ENCODE measurements at places on chromosomes 2 and 18.

GRCh38 chr18:49368876-49369440 lies 91.5 kb downstream of the DYM start:
- no peak for DNase-seq

DNA sequence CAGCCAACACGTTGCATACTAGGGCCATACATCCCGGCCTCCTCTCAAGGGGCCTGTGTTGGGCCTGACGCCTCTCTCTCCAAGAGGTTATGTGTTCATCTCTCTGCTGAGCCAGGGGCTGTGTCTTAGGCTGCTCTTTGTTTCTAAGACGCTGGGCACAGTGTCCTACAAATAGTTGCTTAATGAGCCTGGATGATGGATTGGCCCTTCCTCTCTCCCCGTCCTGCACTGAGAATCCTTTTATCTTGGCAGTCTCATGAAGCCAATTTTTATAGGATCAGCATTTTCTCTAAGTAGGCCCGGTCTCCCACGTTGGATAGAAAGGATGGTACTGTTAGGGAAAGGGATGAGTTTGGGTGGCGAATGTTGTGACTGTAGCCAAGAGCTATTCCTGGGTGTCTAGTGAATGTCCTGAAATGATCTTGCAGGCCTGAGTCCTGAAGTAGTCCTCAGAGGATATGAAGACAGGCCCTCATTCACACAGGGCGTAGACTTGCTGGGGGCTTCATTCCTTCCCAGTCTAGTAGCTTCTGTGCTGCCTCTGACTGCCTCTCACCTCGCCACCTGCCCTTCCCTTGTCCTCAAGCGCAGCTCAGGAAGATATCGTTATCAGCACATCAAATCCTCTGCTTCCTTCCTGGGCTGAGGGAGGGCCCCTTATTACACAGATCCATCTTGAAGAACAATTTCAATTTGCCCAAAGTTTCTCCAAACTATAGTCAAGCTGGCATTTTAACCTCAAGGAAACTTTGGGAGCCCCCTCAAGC lies 8.8 kb downstream of the LBH start:
- DNase-seq = peak; percentile 28

DNA sequence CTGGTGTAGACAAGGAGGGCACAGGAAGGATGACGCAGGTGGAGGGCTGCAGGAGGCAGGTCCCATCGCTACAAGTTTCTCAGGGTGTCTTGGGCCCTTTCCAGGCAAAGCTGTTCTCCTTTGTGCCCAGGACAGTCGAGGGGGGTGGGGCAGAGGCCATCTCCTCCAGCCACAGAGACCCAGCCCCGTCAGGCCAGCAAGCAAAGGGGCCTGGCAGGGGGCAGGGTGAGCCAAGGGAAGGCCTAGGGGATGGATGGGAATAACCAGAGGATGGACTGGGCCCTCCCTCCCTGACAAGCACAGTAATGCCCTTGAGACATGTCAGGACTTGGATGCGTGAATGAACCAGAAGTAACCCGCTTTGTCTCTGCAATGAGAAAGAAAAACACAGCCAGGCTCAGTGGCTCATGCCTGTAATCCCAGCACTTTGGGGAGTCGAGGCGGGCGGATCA lies 6.3 kb downstream of the TCF23 start:
- DNase-seq = no peak

DNA sequence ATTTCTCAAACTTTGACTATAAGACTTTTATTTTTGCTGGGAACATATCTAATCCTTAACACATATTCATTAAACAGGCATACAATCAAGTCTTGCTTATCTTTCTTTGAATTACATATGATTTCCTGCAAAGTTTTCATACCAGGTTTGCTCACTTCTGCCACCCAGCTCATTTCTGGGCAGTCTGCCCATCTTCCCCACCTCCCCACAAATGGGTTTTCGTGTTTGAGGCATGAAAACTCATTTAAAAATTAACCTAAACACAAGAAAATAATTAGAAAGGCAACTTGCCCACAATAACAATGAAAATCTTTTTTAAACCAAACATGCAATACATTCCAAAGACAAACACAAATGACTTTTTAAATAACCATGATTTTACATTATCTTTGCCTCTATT lies 3.4 kb downstream of the CHST9 start:
- DNase-seq = no peak

DNA sequence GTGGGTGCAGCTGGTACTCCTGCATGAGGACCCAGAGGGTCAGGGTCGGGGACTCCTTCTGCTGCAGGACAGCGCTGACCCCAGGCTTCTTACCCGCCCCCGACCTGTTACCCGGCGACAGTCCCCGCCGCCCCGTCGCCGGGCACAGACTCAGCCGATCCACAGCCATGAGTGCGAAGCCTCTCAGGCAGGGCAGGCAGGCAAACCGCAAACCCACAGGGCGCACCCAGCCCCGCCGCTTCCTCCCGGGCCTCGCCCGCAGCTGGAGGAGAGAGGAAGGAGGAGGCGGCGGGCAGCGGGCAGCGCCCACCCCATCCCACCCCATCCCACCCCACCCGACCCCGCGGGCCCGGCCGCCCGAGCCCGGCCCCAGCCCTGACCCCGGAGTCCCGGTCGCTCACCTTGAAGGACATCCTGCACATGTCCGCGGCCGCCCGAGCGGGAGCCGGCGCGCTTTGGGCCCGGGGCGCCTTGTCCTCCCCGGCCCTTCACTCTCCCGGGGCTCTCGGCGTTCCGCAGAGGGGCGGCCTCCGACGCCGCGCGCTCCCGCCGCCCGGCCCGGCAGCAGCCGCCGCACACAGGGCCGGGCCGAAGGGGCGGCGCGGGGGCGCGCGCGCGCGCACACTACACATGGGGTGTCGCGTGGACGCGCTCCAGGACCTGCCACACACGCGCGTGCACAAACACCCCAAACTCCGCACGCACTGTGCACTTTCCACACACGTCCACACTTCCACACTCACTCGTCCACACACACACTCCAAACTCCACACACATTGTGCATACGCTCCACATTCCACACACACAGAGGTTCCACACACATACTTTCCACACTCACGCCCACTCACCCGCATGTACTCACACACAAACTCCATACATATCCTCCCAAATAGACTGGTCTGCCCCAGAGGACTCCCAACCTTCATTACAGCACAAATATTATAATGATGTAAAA lies at the start of gene ANKRD29:
TSS of gene ANKRD29 (minus strand) at position 603 of the 955 bp plus-strand sequence. CDS start at position 422, 181 bp downstream.
- DNase-seq = peak; percentile 57

DNA sequence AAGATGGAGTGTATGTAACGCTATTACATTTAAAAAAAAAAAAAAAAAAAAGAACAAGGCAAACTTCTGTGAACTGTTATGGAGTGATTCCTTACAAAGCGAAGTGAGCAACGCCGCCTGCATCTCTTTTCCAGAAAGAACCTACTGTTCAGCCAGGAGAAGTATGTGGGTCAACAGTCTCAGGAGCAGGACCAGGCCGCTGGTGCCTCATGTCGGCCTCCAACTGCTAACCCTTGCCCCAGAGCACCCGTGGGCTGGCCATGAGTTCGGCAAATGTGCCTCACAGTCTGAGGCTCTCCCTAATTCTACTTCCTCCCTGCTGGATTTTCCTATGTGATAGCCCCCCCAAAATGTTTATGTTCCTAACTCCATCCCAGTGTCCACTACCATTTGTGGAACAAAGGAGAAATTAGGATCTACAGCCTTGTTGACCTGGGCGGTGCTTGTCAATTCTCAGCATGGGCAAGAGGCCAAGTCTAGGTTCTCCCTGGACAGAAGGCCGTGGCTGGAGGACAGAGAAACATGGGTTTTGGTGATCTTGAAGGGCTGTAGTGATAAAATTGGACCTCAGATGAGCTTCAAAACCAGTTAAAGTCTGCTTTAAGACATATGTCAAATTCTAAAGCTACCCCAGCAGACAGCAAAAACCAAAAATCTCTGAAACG lies 15.9 kb downstream of the FAM168B start:
- DNase-seq = no peak

DNA sequence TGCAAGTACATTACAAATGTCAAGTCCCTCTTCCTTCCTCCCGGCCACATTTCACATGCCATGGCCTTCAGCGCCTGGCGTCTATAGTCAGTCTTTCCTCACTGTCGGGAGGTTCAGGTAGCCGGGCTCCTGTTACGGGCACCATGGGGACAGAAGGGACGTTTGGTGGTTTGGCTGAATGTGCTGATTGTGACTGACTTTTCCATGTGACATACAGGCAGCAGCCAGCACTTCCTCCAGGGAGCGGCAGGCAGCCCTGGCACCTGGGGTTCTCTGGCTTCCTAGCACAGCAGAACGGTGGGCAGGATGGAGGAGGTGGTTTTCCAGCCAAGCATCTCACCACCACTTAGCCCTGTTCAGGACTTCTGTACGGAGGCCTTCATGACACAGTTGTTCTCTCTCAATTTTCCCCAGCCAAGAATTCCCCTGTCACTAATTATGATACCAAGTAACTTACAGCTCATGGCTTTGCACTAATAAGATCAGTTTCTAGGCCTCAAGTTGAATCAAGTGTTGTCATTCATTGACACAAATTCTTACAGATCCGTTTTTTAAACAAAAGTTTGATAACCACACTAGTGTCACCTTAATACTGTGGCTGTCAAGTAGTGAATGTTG lies 83.9 kb upstream of the REV1 start:
- DNase-seq = no peak

GRCh38 chr2:72276876-72277275 lies 129.2 kb upstream of the CYP26B1 start:
- no peak for DNase-seq

GRCh38 chr18:67618061-67618460 lies 101.5 kb upstream of the DSEL start:
- no peak for DNase-seq

DNA sequence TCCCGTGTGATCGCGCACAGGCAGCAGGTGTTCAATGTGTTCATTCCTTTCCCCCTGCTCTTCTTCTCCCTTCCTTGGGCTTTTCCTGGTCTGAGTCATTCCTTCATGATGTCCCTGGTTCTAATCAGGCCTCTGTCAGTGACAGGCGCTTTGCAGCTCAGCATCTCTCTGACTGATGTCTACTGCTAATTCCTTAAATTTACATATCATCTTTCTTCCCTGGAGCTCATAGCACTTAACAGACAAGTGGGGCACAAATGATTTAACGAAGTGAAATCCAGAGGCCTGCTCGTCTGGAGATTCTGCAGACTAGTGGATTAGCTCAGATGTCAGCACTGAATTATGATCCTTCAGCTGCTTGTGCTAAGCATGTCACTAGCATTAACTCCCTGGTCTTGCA lies 77.9 kb downstream of the NRP2 start:
- DNase-seq = no peak

DNA sequence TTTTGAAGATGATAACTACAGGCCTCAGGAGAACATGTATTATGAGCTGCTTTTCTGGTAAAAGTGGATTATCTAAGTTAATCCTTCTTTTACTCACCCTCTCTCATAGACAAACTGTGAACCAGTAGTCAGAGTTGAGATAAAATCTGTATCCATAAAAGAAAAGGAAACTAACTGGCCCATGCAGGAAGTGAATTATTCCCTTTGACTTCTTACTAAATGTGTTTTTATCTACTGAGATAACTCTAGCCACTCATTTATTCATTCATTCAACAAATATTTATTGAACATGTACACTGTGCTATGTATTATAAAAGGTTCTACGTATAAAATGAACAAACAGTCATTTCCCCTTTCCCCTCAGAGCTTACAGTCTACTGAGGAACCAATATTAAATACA lies 10.0 kb downstream of the WDR35 start:
- no peak for DNase-seq

DNA sequence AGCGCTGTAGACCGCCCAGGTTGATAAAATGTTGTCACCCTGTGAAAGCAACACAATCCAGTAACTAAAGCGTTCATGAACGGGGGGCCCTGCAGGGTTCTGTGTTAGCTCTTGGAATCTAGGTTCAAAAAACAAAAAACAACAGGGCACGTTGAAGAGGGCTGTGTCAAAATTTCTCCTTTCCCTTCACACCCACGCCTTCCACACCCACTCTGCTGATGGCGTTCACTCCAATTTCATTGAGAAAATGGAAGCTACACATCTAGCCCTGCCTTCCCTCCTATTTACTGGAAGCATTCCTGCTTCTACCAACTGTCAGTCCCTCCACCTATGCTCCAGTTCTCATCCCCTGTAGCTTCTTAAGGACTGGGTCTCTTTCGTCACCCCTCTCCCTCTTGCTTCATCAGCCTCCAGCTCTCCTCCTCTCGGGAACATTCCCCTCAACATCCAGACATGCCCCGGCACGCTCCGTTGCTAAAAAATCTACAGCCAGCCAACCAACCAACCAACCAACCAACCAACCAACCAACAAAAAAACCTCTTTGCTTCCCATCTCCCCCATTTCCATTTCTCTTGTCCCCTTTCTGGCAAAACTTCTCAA lies 98.4 kb upstream of the SP3 start:
- no peak for DNase-seq

DNA sequence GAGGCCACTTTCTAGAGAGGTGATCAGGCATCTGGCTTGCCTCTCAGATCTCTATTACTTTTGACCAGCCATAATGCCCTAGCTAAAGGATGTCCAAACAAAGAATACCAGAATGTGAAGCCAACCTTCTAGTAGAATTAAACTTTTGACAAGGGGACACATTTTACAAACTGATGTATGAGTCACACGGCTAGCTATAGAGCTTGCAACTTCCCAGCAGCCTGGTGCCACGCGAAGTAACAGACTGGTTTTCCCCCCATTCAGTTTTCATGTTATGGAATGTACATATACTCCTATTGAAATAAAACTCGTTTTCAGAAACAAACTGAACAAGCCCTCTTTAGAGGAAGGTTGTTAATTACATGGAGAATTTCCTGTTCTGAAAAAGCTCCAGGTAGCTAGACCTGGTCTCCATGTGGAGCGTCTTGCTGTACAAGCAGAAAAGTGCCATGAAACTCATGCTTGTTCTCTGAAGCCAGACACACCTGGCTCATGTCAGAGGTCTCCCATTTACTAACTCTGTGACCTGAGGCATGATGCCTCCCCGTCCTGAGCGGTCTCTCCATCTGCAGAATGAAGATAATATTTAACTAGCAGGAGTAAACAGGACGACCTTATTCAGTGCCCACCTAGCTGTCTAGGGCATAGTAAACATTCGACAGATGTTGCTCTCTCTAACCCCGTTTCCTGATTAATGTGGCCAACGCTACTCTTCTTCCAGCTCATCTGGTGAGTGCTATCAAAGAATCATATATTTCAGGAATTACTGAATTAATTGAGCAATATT lies 81.5 kb upstream of the MAP3K20 start:
- no peak for DNase-seq

GRCh38 chr2:176100547-176101140 lies 1.0 kb downstream of the HOXD12 start:
- DNase-seq = no peak

- DNase-seq = peak; percentile 16
Measured at GRCh38 chr18:27685807-27686412, 491.0 kb downstream of the CDH2 start.

DNA sequence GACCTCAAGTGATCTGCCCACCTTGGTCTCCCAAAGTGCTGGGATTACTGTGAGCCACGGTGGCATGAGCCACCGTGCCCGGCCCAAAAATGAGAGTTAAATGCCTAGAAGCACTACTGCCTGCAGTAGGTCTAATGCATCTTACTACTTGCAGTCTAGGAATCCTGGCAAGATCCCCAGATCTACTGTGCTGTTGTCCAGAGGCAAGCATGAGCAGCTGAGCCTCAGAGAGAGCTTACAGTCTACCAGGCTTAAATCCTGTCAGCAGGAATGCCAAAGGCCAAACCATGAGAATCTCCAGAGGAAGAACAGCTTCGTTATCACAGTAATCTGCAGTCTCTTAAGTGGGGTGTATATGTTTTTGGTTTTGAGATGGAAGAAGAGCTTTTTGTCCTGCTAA lies 54.4 kb downstream of the XRCC5 start:
- no peak for DNase-seq

- no peak for DNase-seq
Measured at GRCh38 chr2:70656421-70657010, 102.9 kb upstream of the TGFA start.

All from AG08395 (cell line).